NCI-H774 (cell line): ENCODE measurements at places on chromosomes 2 and 18.
A peak's percentile ranks its signal among the peaks of the same experiment; 100 is the strongest.

- DNase-seq, result no peak
Measured at GRCh38 chr18:49841236-49842217, 28.2 kb upstream of the ACAA2 start.

GRCh38 chr2:18800240-18800971 is 211.0 kb upstream of the NT5C1B start:
- peak; percentile 49 for DNase-seq

DNA sequence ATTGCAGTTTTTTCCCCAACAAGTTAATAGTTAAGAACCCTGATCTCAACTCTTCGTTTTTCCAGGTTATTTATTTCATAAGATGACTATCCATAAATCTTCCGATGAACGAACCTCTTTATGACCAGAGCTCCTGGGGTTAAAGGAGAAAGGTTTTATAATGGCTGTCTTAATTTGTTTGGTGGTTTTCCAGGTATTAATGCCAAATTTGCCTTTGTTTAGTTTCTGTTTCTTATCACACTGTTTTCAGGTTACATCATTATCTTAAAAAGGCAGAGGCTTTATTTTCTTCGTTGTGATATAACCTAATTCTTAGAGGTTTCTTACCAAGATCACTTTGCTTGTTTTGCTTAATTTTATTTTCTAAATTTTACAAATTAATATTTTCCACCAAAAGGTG is 10.1 kb downstream of the ZNF638 start:
- no peak for DNase-seq

- no peak for DNase-seq
Measured at GRCh38 chr2:157894694-157895435, 18.7 kb upstream of the ACVR1 start.

DNA sequence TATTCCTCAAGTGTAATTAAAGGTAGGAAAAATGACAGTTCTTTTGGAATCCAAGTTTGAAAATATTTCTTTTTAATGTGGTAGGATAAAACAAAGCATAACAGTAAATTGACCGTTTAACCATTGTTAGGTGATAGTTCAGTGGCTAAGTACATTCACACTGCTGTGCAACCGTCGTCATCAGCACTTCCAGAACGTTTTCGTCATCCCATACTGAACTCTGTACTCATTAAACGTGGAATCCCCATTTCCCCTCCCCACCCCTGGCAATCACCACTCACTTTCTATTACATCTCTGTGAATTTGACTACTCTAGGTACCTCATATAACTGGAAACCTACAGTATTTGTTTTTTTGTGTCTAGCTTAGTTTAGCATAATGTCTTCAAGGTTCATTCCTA is 32.9 kb upstream of the FZD5 start:
- DNase-seq, result no peak

- no peak for DNase-seq
Measured at GRCh38 chr2:96884299-96885094, 14.6 kb upstream of the SEMA4C start.

GRCh38 chr2:32711219-32711618 is 83.4 kb downstream of the TTC27 start:
- DNase-seq, result no peak

- DNase-seq, result no peak
Measured at GRCh38 chr2:104023765-104024164, 830.1 kb upstream of the POU3F3 start.
